Cardiac muscle cell (in vitro differentiated cells and primary cell): ENCODE measurements at places on chromosomes 7 and 10. TPM values are rescaled to one million over a fixed set of nuclear protein-coding genes. Genes with fewer than 3 reads are reported as not detected.

DNA sequence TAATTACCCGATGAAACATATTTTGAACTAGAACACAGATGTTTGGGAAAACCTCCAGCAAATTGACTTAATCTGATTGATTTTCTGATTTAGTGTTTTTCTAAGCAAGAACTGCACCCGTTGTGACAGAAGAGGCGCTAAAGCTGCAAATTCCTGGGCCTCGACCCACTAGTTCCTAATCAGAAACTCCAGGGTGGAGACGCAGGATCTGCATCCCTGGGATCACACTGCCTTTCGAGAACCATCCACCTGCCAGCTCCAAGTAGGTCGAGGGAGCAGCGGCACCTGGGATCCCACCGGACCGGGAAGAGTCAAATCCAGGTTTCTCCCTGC is 136.8 kb upstream of the CDCA7L start:
- DNase-seq: no peak

DNA sequence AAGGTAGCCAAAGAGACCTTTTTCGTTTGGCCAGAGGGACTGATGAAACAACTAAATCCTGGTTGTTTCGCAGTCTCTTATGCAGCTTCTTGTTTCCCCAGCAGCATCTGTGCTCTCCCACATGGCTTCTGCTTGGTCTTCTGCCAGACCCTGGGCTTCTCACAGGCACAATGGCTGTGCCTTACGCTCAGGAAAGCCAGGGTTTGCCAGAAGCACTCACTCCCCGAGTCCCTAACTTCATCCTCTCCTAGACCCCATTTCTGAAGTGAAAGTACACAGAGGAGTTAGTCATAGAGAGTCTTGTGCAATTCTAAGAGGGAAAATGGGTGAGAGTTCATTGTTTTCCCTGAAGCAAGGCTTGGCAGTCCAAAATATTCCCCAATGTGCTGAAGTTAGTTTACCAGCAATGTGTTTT is 121.7 kb downstream of the EVX1 start:
- no peak for DNase-seq

- DNase-seq: peak; percentile 91
Observed at GRCh38 chr7:6385110-6385781, 62.5 kb downstream of the DAGLB start.

DNA sequence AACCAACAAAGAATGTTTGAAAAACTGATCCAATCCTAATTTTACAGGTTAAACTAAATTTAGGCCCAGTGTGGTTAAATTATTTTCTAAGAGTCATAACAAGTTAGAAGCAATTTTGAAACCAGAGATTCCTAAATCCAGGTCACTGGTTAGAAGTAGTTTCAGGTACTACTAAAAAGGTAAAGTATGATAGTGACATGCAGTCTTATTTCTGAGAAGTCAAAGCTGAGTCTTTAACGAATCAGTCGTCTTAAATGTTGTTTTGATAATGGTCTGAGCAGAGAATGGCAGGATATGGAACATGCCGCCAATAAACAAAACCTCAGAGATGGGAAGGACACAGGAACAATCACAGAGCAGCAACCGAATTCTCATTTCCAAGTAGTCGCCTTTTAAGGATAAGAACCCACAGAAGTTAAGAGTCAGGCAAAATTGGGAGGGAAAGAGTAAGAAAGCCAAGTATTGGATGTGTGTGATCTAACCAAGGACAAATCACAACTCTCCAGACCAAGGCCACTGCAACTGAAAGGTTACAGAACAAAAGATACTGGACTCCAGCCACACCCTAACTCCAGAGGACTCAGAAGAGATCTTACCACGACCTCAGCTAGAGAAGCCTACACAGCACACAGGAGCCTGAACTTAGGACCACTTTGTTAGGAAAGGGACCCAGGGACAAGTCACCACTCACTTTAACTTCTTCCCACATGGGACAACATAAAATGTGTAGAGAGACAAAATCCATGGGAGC is 19.7 kb downstream of the TMEM243 start:
- DNase-seq: no peak

DNA sequence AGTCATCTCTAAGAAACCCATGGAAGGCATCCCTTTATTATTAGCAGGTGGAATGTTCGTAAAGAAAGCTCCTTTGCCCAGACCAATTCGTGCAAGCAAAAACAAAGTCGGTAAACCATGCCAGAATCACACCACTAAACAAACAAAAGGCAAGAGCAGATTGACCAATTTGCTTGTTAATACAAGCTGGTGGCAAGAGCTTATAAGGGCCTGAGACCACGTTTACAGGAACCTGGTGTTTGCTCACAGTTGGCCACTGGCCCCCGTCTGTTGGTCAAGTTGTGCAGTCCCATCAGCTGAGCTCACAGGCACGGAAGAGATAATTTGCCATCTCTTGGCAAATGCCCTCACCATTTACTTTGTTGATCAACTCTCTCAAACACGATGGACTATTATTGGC is 342.2 kb upstream of the MKI67 start:
- DNase-seq: no peak

- peak; percentile 7 for DNase-seq
Observed at GRCh38 chr7:24175603-24176002, 108.4 kb upstream of the NPY start.

GRCh38 chr10:3976718-3977117 is 191.7 kb upstream of the KLF6 start:
- DNase-seq: no peak

GRCh38 chr10:103102195-103102594 is 90.9 kb downstream of the NT5C2 start:
- no peak for DNase-seq

GRCh38 chr7:98970016-98970615 is 91.8 kb downstream of the TRRAP start:
- no peak for DNase-seq

- peak; percentile 81 for DNase-seq
Observed at GRCh38 chr10:102752934-102753664, 9.4 kb downstream of the WBP1L start.

The MYL10 gene
- polyA plus RNA-seq: not detected in 2 replicates
